Right renal pelvis (tissue), 4 donors: ENCODE measurements at places on chromosomes 6 and 20.

DNA sequence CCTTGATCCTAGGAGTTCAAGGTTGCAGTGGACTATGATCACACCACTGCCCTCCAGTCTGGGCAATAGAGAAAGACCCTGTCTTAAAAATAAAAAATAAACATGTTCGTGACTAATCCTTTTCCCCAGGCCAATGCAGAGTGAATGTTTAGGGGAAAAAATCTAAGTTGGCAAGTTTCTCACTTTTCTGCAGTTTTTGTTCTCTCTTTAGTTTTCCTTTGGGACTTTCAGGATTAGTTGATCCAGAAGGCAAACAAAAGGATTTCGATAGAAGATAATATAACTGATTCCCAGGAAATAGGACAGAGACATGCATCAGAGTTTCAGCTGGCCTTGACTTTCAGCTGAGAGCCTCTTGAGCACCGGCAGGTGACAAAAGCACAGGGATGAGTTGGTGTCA, 53.3 kb downstream of the SOD2 start:
- no peak for DNase-seq

- DNase-seq, result no peak
Observed at GRCh38 chr20:35598899-35599775, 16.5 kb upstream of the SPAG4 start.

- DNase-seq, result no peak
Observed at GRCh38 chr20:15613530-15613929, 959.7 kb downstream of the KIF16B start.

- DNase-seq, result no peak
Observed at GRCh38 chr20:63361519-63362435, 628 bp upstream of the CHRNA4 start.

DNA sequence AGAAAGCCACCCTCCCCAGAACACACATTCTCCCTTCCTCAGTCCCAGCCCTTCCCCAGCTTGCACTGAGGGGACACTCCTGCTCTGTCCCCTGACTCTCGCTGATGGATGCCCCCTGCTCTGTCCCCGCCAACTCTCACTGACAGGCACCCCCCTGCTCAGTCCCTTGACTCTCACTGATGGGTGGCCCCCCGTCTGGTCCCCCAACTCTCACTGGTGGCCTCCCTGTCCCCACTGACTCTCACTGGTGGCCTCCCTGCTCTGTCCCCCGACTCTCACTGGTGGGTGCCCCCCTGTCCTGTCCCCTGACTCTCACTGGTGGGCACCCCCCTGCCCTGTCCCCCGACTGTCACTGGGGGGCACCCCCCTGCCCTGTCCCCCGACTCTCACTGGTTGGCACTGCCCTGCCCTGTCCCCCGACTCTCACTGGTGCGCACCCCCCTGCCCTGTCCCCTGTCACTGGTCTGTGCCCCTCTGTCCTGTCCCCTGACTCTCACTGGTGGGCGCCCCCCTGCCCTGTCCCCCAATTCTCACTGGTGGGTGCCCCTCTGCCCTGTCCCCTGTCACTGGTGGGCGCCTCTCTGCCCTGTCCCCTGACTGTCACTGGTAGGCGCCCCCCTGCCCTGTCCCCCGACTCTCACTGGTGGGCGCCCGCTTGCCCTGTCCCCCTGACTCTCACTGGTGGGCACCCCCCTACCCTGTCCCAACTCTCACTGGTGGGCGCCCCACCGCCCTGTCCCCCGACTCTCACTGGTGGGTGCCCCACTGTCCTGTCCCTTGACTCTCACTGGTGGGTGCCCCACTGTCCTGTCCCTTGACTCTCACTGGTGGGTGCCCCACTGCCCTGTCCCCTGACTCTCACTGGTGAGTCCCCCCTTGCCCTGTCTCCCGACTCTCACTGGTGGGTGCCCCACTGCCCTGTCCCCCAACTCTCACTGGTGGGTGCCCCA, 60.9 kb downstream of the GINS1 start:
- DNase-seq, result no peak

- DNase-seq, result no peak
Observed at GRCh38 chr6:132286298-132287019, 114.8 kb downstream of the MOXD1 start.
